ENCODE measurements at places on chromosomes 1 and 21.

DNA sequence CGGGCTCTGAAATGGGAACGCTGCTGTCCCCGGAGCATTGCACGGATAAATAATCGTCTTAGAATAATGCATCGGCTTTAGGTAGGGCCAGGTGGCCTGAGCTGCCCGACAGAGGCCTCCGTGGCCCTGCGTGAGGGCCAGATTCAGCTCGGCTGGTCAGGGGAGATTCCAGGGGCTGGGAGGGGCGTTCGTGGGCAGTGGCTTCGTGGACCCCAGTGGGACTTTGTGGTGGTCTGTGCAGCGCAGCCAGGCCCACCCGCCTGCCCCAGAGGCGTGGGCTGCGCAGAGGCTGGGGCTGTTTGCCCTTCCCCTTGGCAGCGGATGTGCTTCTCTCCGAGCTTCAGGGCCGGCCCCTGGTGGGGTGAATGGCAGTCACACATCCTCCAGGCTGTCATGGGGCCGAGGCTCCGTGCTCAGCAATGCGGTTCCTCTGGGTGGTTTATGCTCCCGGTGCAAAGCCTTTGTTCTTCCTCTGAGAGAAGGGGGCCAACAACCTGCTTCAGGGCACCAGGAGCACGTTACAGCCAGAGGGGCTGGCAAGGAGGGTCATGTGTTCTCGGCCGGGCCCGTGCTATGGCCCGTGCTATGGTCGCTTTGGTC is 104.5 kb downstream of the PRDM16 start:
- DNase-seq, result no peak

- DNase-seq, result peak; percentile 64
Observed at GRCh38 chr1:9942399-9942938, 722 bp downstream of the LZIC start.

DNA sequence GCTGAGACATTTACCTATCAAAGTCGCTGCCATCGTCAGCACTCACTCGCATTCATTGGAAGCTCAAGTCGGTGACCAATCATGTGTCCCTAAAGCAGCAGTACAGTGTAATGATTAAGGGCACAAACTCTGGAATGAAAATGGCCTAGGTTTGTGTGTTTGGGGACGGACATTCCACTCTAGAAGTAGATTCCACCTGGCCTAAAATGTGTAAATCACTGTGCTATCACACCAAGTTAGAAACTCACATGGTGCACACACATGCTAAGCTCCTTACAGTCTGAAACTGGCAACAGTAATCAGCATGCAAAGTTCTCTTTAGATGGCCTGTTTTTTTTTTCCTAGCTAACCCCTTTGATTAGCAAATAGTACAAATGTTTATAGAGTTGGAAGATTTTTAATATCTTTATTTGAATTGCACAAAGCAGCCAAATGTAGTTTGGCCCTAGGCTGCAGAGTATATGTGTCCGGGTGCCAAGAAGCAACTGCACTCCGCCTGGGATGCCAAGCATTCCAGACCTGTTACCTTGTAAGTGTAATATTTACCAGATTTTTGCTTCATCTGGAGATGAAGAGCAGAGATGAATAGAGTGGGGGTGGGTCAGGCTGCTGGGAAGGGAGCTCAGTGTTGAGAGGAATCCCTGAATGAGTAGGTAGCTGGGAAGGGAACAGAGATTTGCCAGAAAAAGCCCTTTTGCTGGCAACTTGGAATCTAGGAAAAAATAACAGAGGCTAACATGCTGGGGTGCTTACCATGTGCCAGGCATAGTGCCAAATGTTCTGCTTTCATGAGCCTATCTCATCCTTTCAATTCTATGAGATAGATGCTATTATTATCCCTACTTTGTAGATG is 35.2 kb downstream of the TGFB2 start:
- DNase-seq, result peak; percentile 65

DNA sequence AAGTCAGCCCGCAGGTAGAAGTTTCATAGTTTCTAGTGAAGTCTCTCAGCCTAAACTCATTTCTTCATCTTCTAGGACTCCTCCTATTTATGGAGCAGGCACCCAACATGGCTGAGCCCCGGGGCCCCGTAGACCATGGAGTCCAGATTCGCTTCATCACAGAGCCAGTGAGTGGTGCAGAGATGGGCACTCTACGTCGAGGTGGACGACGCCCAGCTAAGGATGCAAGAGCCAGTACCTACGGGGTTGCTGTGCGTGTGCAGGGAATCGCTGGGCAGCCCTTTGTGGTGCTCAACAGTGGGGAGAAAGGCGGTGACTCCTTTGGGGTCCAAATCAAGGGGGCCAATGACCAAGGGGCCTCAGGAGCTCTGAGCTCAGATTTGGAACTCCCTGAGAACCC is 7.2 kb downstream of the CGN start:
- no peak for DNase-seq

DNA sequence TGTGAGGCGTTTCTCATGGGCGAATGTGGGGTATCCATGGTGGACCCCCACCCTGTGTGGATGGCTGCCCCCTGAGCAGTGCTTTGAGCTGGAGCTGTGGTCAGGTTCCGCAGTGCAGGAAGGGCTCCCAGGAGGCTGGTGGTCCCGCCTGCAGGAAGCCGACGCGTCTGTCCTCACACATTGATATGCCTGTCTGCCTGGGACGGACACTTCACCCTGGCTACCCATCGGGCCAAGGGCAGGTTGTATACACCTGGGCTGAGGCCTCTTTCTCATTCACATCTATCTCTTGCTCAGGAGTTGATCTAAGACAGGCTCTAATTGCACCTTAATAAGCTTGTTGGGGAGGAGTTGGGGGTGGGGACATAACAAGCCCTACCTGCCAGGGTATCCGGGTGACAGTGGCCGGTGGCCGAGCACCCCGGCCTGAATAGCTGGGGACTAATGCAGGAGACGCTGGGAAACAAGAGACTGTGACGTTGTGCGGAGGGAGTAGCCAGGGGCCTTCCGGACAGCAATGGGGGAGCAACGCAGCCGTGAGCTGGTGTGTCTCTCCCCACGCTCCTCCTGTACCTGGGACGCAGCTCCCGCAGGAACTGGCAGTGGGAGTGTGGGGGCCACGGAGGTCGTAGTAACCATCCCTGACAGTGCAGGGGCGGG is 21.7 kb downstream of the PDXK start:
- DNase-seq, result peak; percentile 30

DNA sequence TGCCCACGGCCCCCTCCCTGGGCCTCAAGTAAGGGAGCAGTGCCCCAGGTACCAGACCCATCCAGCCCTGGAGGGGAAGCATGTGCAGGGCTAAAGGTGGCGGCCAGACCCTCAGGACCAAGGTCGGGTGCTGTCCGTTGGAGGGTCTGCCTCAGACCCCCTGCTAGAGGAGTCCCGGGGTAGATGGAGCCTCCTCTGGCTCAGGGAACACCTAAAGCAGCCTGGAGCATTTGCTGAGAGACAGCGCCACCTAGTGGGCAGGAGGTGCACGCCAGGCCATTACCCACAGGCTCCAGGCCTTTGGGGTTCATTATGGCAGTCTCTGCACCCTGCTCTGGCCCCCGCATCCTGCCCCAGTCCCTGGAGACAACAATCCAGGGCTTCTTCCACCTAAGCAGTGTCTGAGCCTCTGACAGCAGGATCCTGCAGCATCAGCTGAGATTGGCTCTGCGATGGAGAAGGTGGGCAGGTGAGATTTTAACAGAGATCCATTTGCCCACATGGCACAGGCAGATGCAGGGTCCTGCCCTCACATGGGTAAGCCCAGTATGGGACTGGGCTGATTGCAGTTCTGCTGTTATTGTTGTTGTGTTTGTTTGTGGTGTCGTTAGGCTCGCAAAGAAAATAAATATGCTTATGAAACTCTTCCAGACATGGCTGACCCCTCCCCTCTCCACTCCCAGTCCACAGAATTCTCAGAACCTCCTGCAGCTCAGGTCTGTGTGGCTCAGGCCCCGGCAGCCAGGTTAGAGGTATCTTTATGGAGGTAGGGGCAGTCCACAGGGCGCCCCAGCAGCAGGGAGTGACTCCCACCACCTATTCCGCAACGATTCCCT is 42.4 kb downstream of the CTNNBIP1 start:
- DNase-seq, result peak; percentile 49

- DNase-seq, result no peak
Observed at GRCh38 chr1:169052727-169053126, 53.8 kb upstream of the ATP1B1 start.

DNA sequence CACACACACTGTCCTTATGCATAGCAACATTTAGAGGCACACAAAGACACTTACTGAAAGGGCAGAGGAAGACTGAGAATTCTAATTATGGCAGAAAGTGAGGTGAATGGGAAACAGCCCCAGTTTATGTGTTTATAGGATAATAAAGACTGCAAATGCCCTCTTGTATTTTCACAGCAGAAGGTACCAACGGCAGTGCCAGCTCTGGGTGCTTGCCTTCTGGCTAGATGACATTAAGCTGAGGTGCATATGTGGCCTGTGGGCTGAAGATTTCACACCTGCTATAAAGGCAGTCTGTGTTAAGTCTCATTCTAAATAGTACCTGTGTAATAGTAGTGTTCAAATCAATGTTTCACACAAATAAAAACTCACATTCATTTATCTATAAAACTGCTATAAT is 347.2 kb upstream of the ZRANB2 start:
- no peak for DNase-seq

- no peak for DNase-seq
Observed at GRCh38 chr1:26158908-26159742, at the start of gene FAM110D. Gene FAM110D, plus strand, starts transcription at chr1:26159079. Its CDS starts 2,213 bp downstream, at chr1:26161292.

- DNase-seq, result no peak
Observed at GRCh38 chr1:247273013-247273412, 17.1 kb downstream of the VN1R5 start.

- DNase-seq, result no peak
Observed at GRCh38 chr1:219317762-219318353, 144.2 kb downstream of the LYPLAL1 start.

DNA sequence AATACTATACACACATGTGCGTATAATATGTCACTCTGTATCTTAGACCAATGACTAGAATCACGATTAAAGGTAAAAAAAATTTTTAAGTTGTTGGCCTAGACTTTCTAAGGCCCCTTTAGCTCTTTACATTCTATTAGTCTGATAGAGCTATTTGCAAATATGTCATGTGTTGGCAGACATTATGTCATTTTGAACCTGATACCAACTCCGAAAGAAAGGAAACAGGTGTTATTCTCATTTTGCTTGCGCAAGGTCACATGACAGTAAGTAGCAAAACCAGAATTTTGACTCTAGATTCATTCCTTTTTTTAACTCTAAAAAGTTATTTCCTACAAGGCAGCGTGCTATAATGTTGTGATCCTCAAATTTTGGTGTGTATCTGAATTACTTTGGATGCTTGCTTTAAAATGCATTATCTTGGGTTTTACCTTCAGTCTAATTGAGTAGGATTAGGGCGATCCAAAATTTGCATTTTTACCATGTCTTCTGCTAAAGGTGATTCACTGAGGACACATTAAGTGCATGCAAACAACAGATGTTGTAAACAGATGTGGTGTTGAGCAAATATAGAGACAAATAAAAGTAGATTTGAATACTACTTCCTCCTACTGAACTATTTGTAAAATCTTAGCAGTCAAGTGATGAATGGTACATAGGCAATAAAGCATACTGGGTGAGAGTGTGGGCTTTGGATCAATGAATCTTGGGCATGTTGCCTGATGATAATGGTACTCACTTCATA is 63.5 kb upstream of the KIAA1614 start:
- no peak for DNase-seq

- no peak for DNase-seq
Observed at GRCh38 chr1:61442544-61442943, 282.4 kb downstream of the TM2D1 start.

GRCh38 chr1:6260433-6260934 is 414 bp downstream of the GPR153 start:
- no peak for DNase-seq

DNA sequence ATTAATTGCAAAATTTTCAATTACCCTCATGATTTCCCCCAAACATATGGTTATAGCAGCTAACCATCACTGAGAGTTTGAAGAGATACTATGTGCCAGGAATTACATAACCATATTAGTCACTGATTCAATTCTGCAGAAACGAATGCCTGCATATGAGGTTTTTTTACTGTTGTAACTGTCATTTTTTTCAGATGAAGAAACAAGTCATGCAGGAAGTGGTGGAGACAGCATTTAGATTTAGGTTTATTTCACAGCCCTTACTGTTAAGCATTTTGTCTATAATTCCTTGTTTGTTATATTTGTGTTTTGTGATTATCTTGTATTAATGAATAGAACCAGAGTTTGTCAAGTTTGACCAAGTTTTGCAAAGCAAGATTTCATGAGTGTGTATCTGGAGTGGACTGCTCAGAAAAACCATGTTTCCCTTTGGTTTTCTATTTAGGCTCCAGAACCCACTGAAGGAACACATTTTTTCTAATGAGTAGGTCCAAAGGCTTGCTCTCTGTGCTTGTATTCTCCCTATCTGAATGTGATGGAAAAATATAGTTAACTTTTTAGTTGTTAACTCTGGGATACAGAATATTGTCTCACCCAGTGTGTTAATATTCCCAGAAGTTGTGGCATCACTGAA is 308.5 kb upstream of the ADAMTS5 start:
- DNase-seq, result peak; percentile 64

GRCh38 chr1:54977533-54978297 is 2.7 kb upstream of the TMEM61 start:
- DNase-seq, result no peak

GRCh38 chr1:232334246-232334645 is 295.7 kb downstream of the SIPA1L2 start:
- DNase-seq, result no peak
